ENCODE measurements at places on chromosomes 2 and 18.

DNA sequence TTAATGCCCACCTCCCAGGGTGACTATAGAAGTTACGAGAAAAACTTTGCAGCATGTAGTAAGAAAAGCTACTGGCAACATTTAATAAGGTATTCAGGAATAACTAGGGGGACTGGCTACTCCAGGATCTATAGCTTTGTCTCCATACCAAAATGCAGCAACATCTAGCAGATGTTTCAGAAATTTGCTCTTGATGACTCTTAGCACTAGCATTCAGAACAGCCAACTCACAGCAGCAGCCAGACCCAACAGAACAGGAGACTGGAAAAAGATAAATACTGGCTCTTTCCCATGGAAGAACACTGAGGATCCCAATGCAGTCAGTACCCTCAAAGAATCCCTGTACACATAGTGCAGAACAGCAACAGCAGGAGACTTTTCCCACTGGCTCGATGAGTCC is 105.0 kb downstream of the PRKRA start:
- DNase-seq: no peak

DNA sequence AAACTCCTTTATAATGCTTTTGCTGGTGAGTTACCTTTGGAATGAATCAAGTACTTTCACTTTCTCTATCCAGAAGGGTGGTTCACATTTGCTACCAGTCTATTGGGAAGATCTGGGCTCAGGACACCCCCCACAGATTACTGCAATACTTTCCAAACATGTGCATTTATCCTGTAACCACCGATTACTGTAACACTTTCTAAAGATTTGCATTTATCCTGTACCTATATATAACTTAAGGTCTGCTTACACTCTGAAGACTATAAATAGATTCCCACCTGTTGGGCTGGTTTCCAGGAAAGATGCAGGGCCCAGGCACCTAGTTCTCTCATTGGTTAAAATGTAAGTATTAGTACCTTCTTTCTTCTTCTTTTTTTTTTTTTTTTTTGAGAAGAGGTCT is 113.0 kb upstream of the NEDD4L start:
- no peak for DNase-seq

DNA sequence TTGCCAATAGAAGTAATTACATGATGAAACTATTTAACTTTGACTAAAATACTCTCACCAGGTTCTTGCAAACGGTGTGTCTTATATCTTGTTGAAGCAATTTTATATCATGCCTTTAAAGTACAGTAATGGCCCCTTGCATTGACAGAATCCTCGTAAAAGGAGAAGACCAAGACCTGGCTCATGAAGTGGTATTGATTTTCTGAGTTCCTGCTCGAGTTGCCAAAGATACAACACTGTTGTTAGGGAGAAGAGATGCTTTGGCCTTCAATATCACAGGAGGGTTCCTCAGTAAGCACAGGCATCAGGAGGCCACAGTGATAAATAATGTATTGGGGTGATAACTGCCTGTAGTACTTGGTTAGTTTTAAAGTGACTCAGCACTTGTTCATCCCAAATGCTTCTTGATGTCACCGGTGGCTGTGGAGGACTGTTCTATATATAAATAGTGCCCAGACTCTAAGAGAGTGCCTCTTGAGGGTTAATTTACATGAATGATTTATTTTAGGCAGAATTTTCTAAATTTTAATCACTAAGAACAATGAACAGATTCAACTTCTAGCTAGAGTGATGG is 571.7 kb upstream of the FANCL start:
- no peak for DNase-seq

- no peak for DNase-seq
Observed at GRCh38 chr2:9440058-9440727, 16.7 kb downstream of the CPSF3 start.

DNA sequence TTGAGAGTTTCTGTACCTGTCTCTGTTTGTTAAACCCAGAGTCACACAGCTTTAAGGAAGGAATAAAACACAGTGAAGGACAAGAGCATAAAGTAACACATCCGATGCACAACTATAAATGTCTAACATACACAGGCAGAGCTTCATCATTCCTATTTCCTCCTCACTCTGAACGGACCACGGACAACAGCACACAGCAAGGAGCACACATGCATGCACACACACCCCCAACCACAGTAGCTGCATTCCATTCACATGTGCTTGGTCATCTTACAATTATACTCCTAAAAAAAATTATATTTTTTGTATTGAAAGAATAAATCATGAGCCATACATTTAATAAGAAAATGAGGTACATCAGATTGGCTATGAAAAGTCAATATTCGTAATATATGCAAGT is 58.3 kb downstream of the ID2 start:
- no peak for DNase-seq

DNA sequence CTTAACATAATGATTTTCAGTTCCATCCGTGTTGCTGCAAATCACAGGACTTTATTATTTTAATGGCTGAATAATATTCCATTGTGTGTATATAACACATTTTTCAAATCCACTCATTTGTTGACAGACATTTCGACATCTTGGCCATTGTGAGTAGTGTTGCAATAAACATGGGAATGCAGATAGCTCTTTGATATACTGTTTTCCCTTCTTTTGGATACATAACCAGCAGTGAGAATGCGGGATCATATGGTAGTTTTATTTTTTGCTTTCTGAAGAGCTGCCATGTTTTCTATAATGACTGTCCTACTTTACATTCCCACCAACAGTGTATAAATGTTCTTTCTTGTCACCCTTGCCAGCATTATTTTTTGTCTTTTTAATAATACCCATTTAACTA is 420.3 kb upstream of the CHAC2 start:
- no peak for DNase-seq

DNA sequence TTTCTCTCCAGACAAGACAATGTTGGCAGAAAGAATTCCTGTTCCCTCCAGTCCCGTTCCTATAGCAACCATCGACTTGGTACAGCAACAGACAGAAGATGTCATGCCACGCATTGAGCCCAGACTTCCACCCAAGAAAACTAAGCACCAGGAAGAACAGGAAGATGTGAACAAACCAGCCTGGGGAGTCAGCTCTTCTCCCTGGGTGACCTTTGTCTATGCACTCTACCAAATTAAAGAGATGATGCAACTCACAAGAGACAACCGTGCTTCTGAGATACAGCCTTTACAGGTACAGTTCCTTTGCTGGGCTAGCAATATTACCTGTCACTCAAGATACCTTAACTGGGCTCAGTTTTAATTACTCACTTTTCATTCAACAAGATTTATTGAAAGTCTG is 37.1 kb downstream of the NEMP2 start:
- DNase-seq: no peak

GRCh38 chr2:132998221-132998620 is 328.2 kb upstream of the LYPD1 start:
- DNase-seq: no peak

All from activated CD4-positive, alpha-beta T cell treated with anti-CD3 and anti-CD28 coated beads, Interleukin-2, amount 50 U/mL, for 24 hours (primary cell).